ENCODE measurements at places on chromosomes 5 and 9.

DNA sequence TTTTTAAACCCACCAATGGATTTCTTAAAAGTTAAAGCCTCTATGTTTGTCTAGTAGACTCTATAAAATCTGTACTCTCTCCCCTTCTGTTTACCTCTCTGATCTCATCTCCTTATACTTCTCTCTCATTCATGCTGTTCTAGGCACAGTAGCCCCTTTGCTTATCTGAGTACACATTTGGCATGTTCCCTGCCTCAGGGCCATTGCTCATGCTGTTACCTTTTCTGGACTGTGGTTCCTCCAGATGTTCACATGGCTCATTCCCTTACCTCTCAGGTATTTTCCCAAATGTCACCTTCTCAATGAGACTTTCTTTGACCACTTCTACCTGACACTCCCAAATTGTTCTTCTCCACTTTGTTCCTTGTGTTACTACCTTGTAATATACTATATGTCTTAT lies 176.1 kb downstream of the CWC27 start:
- DNase-seq: no peak

DNA sequence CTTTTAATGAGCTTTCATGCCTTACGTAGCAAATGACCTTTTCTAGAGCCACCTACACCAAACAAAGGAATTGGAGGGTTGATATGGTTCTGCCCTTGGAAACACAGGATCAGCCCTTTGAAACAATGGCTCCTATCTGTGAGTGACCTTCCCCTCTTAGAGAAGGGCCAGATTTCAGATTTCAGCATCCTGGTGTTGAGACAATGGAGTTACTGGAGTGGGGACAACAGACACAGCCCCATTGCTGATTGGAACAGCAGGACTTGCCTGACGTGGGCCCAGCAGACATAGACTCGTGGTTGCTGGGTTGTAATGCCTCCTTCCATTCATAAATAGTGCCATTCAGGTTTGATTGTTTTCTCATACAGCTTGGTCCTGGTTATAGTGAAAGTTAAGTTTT lies 96.0 kb downstream of the GALNT10 start:
- DNase-seq: no peak

DNA sequence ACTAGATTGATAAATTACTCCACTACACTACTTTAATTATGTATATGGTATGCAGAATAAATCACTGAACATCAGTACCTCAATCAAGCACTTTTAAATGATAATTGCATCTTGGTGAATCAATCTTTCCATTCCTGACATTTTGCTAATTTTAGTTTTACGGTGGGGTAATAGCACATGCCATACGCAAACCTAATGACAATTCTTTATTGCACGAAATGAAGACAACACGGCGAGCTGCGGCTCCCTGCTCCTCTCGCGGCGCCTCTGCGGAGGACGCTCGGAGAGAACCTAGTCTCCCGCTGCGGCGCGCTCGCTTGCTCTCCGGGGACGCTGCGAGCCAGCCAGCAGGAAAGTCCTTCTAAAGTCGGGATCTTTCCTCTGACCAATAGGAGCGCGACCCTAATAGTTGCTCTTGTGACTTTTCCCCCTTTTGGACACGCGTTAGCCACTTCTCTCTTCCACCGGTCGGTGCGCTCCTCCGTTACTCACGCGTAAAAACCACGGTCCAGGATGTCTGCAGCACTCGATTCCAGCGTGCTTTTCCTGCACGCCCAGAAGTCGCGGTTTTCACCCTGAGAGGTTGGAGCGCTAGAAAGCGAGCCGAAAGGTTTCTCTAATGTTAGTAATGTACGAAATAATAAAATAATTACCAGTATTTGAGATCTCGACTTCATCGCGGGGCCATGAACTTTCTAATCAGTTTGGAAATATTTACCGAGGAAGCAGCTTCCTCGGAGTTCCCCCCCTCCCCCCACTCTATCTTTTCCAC lies 1.0 kb upstream of the MEF2C start:
- peak; percentile 65 for DNase-seq

- no peak for DNase-seq
Observed at GRCh38 chr5:79687889-79688288, 1.7 kb upstream of the CMYA5 start.

DNA sequence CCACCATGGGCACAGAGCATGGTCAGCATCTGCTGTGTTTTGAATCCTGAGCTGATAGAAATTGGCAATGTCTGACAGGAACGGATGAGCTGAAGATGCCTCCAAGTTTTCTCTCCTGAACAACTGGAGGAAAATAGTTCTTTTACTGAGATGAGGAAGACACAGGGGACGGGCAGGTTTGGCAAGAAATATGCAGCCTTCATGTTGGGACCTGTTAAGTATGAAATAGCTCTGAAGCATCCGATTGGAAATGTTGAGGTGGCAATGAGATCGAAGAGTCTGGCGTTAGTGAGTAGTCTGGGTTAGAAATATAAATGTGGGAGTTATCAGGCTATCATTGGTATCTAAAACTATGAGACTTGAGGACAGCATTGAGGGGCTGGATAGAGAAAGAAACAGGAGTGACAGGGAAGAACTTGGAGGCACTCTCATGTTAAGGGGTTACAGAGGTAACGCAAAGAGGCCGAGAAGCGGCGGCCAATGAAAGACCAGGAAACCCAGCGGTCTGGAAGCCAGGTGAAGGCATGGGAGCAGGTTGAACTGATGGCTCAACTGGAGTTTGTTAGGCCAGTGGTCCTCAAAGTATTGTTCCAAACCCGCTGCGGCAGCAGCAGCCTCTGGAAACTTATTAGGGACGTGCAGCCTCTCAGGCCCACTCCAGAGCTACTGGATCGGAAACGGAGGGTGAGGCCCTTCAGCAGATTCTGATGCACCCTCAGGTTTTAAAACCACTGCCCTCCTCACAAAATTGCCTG lies 1.0 kb upstream of the MAMDC2 start:
- DNase-seq: no peak

GRCh38 chr5:151897020-151897552 lies 27.6 kb downstream of the GLRA1 start:
- no peak for DNase-seq

DNA sequence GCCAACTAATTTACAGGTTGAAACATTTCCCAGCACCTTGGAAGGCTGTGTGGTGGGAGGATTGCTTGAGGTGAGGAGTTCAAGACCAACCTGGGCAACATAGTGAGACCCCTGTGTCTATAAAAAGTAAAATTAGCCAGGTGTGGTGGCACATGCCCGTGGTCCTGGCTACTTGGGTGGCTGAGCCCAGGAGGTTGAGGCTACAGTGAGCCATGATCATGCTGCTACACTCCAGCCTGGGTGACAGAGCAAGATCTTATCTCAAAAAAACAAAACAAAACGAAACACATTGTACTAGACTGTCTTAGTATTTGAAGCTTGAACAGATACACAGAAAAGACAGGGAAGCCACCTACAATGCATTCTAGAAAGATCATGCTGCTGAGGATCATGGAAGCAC lies 2.8 kb upstream of the HSDL2 start:
- no peak for DNase-seq

DNA sequence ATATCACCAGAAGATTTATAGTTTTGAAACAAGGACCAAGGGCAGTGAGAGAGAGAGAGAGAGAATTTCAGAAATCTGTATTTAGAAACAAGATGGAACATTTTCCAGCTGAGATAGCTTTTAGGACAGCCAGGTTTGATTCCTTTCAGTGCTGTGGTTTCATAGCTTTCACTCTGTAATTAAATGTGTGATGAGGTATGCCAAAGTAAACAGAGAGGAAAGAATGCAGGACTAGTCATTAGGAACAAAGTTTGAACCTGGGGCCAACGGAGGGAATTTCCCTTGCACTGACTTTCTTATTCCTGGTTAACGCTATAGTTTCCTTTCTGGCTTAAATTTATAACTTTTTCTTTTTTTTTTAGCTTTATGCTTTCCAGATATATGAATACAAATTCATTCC lies 10.0 kb upstream of the CCL28 start:
- no peak for DNase-seq

- DNase-seq: no peak
Observed at GRCh38 chr9:130933114-130934046, 5.7 kb downstream of the FIBCD1 start.

- DNase-seq: no peak
Observed at GRCh38 chr9:272251-273213, 57.9 kb downstream of the DOCK8 start.

DNA sequence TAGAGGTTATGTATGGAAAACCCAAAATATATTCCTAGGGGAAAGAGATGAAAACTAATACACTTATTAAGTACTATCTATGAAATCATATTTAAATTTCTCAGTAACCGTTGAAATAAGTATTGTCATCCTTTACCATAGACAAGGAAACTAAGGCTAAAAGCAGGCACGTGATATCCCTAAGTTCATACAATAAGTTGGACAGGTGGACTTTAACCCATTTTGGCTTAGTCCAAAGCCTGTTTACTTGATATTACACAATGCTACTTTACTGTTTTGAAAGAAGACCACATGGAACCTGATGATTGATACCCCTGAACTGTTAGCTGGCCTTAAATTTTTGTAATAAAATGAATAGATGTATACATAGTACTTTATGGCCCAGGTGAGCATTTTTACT lies 3.5 kb downstream of the NFX1 start:
- DNase-seq: no peak

DNA sequence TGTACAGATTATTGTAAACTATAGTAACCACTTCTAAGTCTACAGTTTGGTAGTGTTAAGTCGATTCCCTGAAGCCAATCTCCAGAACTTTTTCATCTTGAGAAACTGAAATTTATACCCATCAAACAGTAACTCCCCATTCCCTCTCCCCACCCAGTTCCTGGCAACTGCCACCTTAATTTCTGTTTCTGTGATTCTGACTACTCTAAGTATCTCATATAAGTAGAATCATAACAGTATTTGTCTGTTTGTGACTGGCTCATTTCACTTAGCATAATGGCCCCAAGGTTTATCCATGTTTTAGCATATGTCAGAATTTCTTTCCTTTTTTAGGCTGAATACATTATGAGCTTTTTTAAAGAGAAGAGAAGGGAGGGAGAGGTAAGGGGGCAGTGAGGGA lies 61.4 kb downstream of the SPOCK1 start:
- no peak for DNase-seq

DNA sequence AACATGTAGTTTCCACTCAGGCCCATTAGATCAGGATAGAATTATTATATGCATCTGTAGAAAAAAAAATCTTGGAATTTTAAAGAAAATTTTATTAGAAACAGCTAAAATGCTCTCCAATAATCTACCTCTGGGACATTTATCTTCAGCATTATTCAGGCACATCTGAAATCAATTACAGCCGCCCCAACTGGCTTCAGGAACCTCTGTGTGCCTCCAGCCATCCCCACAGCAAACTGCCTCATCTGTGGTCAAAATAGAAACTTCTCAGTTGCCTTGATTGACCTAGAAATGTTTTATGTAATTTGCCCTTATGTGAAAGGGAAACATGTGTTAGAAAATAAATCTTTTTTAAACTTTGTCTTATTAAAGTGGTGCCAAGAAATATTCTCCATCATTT lies 120.1 kb upstream of the LPAR1 start:
- no peak for DNase-seq

DNA sequence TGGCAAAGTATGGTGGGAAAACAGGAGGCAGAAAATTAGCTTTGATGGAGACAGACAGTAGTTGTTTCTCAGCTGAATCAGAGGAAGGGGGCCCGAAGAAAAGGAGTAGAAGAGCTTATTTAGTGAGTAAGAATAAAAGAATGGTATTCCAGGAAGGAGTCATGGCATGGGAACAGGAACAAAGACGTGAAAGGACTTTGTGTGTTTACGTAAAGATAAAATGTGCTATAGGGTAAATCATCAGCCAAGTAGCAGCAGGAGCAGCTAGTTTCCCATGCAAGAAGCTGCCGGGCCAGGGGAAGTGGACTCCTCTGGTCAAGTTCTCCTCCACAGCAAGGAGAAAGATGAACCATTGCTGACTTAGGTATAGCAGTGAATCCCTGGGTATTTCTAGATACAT lies 454.5 kb downstream of the HINT1 start:
- no peak for DNase-seq

DNA sequence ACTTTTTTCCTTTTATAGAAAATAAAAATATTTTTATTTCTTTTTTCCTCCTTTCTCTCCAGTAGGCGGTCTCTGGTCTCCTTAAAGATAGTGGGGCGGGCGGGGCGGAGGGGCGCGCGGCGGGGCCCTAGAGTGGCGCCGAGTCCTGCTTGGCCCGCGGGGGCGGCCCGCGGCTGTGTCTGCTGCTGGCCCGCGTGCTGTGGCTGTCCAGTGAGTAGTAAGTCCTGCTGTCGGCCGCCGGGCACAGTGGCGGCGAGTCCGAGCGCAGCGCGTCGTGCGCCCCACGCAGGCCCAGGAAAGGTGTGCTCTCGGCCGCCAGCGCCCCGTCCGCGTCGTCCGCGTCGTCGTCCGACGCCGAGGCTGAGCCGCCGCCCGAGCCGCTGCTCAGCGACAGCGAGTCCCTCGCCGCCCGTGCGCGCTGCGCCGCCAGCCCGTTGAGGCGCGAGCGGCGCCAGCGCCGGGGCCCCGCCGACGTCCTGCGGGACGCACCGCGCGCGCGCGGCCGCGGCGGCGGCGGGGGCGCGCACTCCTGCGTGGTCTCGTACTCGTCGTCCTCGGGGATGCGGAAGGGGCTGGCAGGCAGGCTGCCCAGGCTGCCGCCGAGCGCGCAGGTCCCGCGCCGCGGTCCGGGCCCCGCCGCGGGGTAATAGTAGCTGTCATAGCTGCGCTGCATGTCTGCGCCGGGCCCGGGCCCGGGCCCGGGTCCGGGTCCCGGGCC lies 52.3 kb downstream of the PSD2 start:
- peak; percentile 35 for DNase-seq

DNA sequence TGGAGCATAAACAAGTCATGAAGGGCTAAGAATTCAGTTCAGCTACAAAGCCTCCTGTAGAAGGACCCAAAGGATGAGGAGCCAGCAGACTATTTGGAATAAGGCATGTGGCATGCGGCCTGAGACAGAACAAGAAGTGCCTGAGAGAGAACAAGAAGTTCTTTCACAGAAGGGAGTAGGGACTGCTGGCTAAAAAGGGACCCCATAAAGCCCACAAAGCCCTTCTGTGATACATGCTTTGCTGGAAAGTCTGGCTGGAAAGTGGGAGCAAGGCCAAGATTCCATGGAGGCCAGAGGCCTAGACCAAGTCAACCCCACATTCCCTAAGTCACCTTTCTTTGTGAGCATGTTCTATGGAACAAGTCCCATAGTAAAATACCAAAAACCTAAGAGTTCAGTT lies 35.9 kb upstream of the UBAP2 start:
- peak; percentile 74 for DNase-seq

DNA sequence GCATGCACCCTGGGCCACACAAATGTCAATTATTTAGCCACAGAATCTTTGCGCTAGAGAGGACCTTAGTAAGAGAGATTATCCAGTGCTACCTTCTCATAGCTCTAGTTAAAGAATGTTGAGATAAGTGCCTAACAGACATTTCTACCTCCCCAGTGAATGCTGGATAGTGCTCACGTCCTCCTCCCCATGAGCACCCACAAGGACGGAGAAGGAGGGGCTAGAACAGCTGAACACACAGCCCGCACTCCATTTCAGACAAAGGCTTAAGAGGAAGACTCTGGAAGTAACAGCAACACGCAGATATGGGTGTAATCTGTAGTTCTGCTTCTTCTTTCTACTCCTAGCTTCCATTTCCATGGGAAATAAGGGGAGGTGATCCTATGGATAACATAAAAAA lies 120.5 kb downstream of the FEM1C start:
- DNase-seq: no peak

GRCh38 chr5:41447650-41448510 lies 62.5 kb downstream of the PLCXD3 start:
- DNase-seq: no peak

Data from midbrain (tissue), 1 donor.